ENCODE measurements at places on chromosomes 11 and 22.
A peak's percentile ranks its signal among the peaks of the same experiment; 100 is the strongest.

- DNase-seq, result no peak
Measured at GRCh38 chr11:11074686-11075335, 217.0 kb upstream of the ZBED5 start.

DNA sequence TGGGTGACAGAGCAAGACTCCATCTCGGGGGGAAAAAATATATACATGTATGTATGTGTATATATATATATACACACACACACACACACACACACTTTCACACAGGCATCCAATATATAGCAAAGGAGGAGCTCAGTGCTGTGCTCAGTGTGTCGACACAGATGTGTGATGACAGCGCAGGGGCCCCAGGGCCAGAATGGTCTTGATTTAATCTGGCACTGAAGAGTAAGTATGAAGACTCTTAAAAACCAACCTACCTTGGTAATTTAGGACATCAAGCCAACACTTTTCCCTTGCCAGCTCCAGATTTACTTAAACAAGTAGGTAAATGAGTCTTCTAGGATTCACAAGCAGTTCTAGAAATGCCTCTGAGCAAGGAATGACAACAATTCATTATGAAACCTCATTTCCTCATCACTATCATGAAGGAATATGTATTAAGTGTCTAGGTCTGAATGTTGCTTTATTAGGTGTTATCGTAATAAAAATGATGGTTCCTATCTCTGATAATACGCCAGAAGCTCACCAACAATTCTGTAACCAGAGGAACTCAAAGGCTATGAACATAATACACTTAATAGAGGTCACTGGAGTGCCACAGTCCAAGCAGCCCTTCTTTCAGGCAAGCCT, 71.5 kb downstream of the SGSM3 start:
- no peak for DNase-seq

GRCh38 chr11:115207916-115208315, 296.3 kb downstream of the CADM1 start:
- no peak for DNase-seq

DNA sequence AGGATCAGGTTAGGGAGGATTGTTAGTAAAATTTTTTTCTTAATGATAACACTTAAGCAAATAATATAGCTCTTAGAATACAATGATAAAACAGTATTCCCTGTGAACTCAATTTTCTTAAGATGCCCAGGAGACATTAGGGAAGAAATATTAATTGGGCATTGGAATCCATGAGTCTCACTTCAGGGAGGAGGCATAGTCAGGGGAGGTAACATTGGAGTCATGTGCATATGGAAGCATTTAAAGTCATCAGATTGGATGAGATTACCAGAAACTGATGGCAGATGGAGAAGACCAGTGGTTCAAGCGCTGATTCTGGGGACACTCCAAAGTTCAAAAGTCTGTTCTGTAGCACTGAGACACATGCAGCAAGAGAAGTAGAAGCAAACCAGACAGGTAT, at the start of gene OR9G1:
Gene OR9G1, plus strand, starts transcription at position 301 of the 400 bp plus-strand sequence. CDS start 1,293 bp downstream, outside the sequence.
- no peak for DNase-seq

DNA sequence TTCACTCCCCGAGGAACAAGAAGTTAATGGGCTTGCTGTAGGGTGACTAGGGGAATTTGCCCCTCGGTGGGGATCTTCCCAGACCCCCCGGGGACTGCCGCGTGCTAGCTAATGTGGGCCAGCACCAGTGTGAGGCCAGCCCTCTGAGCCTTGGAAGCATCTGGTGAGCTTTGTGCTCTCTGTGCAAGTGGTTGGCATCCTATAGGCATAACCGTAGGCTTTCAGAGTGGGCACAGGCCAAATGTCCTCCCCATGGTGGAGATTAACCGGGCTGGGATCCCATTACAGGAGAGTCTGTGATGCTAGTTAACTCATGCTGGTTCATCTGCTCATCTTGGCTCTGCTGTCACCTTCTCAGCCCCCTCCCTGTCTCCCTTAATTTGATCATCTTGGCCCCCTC, 125.7 kb downstream of the TRIM29 start:
- no peak for DNase-seq

DNA sequence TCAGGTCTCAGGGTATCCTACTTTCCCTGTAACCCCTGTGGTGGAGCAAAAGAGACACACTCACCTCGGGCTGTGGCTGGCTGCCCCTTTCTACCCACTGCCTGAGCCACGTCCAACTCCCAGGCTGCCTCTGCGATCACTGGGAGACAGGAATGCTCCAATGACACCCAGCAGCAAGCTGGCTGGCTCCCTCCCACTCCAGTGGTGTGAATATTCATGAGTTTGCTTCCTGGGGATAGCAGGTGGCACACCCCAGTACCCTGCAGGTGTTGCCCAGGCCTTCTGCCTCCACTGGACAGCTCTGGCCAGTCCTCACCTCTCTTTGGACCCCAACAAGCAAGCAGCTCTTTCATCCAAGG, 9.7 kb downstream of the GAL3ST1 start:
- DNase-seq, result no peak

- DNase-seq, result no peak
Measured at GRCh38 chr11:44627165-44627789, 61.8 kb downstream of the CD82 start.

- DNase-seq, result no peak
Measured at GRCh38 chr11:13713982-13714381, 45.5 kb downstream of the FAR1 start.

DNA sequence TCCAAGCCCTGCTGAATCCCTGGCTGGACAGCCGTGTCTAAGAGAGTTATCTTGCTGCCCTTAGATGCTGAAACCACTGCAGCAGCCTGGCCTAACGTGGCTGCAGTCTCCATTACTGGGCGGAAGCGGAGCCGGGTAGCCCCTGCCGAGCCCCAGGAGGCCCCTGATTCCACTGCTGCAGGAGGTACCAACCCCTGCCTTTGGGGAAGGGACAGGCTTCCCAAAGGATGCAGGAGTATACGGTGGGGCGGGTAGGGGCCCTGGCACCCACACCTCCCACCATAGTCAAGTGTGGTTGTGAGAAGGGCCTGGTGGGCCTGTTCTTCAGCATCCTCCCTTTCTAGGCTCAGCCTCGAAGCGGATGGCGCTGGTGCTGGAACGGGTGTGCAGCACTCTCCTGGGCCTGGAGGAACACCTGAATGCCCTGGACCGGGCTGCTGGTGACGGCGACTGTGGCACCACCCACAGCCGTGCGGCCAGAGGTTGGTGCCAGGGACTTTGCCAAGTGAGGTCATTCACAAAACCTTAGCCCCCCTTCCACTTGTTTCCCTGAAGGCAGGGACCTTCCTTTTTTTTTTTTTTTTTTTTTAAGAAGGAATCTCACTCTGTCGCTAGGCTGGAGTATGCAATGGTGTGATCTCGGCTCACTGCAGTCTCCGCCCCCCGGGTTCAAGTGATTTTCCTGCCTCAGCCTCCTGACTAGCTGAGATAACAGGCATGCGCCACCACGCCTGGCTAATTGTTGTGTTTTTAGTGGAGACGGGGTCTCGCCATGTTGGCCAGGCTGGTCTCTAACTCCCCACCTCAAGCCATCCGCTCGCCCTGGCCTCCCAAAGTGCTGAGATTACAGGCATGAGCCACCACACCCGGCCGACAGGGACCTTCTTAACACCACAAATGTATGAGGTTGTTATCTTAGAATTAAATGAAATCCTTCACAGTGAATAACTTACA, 11.0 kb downstream of the TKFC start:
- no peak for DNase-seq

- no peak for DNase-seq
Measured at GRCh38 chr11:34260072-34260575, 97.7 kb downstream of the ABTB2 start.

GRCh38 chr22:41367680-41368542, 13.8 kb upstream of the TEF start:
- DNase-seq, result no peak

GRCh38 chr11:73308003-73308960, at the start of gene ARHGEF17:
Gene ARHGEF17, plus strand, starts transcription at chr11:73308276. Its CDS starts 363 bp downstream, at chr11:73308639.
- peak; percentile 64 for DNase-seq

DNA sequence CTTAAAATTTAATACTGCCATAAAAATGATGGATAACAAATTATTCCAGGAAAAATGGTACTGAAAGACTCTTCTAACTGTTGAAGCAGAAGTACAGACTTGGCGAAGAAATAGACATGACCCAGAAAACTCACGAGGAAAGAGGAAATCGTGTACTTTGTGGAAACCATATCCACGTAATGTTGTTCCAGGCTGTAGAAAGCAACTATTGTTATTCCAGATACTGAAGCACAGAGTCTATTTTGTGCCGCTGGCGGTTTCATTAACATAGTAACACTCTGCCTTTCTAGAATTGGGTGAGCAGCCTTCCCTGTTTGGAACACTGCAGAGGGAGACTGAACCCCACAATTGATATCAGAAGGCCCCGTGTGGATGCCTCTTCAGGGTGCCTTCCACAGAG, 310.6 kb downstream of the TBC1D22A start:
- DNase-seq, result no peak

DNA sequence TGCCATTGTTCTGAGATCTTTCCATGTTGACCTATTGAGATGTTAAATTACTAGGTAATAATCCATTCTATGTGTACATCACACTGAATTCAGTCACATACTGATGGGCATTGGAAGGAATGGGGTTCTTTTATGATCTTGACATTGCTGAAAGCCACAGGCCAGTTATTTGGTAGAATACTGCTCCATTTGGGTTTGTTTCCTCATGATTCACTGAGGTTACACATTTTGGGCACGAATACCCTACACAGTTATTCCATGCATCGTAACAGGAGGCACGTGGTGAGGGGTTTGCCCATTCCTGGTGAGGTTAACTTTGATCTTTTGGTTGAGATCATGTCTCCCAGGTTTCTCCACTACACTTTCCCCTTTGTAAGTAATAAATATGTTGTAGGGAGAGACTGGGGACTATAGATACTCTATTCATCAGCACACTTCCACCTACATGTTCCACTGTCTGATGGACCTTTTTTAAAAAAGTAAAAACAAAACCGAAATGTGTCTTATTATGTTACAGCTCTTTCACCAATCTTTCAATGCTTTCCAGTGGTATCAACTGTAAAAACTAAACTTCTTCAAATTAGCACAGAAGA, 12.0 kb upstream of the FOLR1 start:
- no peak for DNase-seq

- no peak for DNase-seq
Measured at GRCh38 chr22:32999039-32999815, 59.0 kb downstream of the SYN3 start.

- no peak for DNase-seq
Measured at GRCh38 chr11:14902650-14903350, 10.8 kb upstream of the CYP2R1 start.

GRCh38 chr22:32203181-32204039, 1.5 kb downstream of the RFPL2 start:
- no peak for DNase-seq

- DNase-seq, result no peak
Measured at GRCh38 chr11:104443387-104443786, 279.4 kb upstream of the PDGFD start.

- no peak for DNase-seq
Measured at GRCh38 chr11:89184021-89184420, 6.3 kb downstream of the TYR start.

GRCh38 chr11:126188332-126189108, 22.9 kb downstream of the RPUSD4 start:
- no peak for DNase-seq

DNA sequence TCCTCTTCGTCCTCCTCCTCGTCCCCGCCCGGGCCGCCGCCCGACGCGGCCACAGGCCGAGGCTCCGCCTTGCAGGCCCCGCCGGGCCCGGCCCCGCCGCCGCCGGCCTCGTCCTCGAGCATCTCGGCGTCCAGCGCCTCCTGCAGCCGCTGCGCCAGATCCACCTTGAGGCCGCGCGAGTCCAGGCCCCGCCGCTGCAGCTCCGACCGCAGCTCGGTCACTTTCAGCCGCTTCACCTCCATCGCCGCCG, 417 bp downstream of the HNRNPUL2 start:
- no peak for DNase-seq

All from GDM1 (cell line).